K562 (cell line): ENCODE measurements at places on chromosomes 2 and 18. TPM values are rescaled to one million over a fixed set of nuclear protein-coding genes. Genes with fewer than 3 reads are reported as not detected.

Gene C2orf15
- total RNA-seq, result 0.16 and 0.18 TPM in 2 replicates

DNA sequence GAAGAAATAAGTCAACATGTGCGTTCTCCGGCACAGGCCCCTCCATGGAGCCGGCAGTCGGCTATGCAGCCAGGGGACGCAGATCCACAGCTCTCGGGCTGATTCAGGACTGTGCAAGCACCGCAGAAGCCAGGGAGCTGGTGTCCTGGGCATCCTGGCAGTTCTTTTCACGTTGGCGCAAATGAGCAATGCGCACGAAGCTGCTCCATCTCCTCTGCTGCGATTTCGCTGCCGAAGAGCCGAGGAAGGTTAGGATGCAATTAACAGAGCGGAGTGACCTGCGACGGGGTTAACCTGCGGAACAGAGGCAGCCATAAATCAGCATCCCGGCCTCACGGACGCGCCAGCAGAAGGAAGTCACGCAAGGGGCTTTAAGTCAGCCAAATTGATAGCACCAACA, 107.1 kb upstream of the POU3F3 start:
- no peaks in the 10 kb centered on the region for H3K36me3 ChIP-seq
- no peaks in the 10 kb centered on the region for H3K4me1 ChIP-seq
- no peak overlapping the region for H3K27ac ChIP-seq
- no peak for DNase-seq
- H3K27me3 ChIP-seq, result peaks cover 31% of the 10 kb centered on the region
- H3K4me3 ChIP-seq, result no peak overlapping the region

DNA sequence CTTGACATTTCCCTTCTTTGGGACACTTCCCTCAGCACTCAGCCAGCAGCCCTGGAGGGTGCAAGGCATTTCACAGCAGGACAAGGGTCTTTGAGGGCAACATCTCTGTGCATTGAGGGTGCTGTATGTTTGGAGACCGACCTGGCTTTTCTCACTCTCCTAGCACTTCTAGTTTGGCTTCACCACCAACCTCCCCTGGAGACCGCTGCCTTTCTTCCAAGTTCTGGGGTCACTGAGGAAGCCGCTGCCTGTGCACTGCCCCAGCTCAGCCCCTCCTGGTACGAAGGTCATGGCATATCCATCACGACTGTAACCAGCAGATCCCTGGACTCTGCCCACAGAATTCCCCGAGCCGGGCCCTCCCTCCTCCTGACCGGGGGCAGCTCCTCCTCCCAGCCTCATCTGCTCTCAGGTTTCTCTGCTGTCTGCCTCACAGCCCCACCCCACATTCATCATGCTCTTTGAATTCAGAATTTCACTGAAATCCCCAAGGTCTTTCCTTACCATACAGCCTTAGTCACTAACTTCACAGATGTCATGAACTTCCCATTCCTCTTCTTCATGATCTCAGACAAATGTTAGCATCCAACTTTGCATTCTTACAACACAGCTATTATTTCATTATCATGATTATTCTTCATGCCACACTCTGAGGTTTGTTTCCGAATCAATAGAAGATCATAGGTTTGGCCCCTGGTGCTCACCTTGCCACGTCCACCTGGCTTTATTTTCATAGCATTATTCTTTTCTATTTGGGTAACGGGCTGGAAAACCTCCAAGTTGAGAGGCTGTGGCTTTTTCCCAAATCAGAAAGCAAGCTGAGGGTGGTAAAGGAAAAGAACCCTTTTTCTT, 113.0 kb upstream of the COPS8 start:
- no peak overlapping the region for H3K4me3 ChIP-seq
- H3K27ac ChIP-seq, result no peak overlapping the region
- H3K27me3 ChIP-seq, result no peaks in the 10 kb centered on the region
- no peak for DNase-seq

Gene TPGS2
- total RNA-seq, result 148 and 152 TPM in 2 replicates

- no peak overlapping the region for H3K4me3 ChIP-seq
- H3K36me3 ChIP-seq, result no peaks in the 10 kb centered on the region
- H3K27me3 ChIP-seq, result no peaks in the 10 kb centered on the region
- no peak for DNase-seq
- H3K4me1 ChIP-seq, result no peaks in the 10 kb centered on the region
Measured at GRCh38 chr2:104049981-104050380, 803.9 kb upstream of the POU3F3 start.
